NCI-H510A treated with DMSO at 0.1 percent for 48 hours (cell line): ENCODE measurements at places on chromosomes 12 and 14.

- DNase-seq = no peak
Measured at GRCh38 chr14:61325166-61325565, 3.8 kb downstream of the PRKCH start.

DNA sequence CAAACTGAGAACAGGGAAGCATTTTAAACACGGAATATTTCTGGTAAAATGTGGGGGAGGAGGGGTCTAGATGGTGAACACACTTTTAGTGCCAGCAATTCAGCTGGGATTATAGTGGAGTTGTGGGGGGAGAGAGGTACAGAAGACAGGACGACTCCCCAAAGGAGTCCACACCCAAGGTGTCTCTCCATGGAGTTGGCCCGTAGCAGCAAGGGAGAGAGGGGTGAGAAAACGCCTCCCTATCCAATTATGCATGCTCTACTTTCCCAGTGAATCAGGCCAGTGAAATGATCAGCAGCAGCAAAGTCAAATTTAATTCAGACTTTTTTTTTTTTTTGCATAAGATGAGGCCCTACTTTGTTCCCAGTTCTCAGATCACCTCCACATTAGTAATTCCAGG is 38.6 kb downstream of the BTG1 start:
- DNase-seq = no peak

DNA sequence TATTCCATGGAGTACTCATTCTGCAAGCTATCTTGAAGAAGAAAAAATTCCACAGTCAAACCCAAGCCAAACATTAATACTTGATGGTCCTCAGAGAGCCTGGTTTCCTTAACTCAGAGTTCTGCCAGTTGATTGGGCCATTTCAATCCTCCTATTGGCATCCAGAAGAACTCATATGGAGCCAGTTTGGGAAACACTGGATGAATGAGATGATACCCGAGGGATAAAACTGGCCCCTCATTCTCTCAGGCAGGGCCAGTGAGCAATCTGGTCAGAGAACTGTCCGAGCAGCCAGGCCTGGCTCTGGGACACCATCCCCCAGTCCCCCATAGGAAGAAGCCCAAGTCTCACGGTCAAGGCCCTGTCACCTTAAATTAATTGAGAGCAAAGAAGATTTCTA is 48.8 kb downstream of the NUAK1 start:
- no peak for DNase-seq

- DNase-seq = no peak
Measured at GRCh38 chr12:79857675-79858074, 77.2 kb downstream of the PPP1R12A start.

GRCh38 chr12:66210840-66211239 is 21.8 kb downstream of the IRAK3 start:
- no peak for DNase-seq
